ENCODE measurements at places on chromosomes 5 and 9.

DNA sequence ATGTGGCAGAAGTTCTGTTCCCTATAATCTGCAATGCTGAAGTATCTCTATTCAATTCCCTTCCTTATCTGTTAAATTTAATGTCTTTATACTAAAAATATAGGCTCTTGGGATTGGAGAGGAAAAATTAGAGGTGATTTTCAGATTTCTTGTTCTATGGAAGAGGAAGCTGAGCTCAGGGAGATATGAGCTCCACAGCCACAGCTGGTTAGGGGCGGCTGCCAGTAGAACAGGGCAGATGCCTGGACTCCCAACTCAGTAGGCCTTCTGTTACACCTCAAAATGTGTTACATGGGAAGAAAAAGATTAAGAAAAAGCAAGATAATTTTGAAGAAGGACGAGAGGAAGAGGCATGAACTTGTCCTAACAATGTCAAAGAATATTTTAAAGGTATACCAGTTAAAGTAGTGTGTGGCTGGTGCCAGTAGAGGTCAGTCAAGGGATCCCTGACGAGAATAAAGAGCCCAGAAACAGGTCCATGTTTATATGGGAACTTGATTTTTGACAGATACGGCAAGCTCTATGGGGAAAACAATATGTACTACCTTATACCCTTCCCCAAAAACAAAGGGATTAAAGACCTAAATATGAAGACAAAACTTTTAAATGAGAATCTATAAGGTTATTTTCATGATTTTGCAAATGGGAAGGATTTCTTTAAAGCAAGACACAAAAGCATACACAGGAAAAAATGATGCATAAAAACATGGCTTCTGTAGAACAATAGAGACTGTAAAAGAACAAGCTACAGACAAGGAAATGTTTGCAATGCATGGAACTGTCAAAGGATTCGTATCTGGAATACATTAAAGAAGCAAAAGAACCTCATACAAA, 28.7 kb downstream of the DNAJC21 start:
- DNase-seq, result no peak

GRCh38 chr5:142325725-142326479, 1.1 kb upstream of the SPRY4 start:
- peak; percentile 83 for DNase-seq

DNA sequence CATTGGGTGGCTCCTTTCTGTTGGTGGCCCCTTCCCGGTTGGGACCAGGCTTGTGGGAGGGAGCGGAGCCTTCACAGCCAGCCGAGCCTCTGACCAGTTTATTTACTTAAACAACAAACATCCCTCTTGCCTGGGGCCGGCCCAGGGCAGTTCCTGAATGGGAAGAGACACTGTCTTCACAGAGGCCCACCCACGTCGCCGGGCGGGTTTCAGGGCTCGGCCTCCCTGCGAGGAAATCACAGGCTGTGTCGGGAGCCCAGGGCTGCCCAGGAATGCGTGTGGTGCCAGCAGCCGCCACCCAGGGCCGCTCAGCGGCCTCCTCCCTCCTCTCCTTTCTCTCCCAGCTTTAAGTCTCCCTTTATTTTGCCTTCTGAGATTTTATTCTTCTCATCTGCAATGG, 132.5 kb downstream of the HSD17B3 start:
- DNase-seq, result peak; percentile 62

- no peak for DNase-seq
Observed at GRCh38 chr5:21704974-21705668, 1148.0 kb downstream of the CDH12 start.

DNA sequence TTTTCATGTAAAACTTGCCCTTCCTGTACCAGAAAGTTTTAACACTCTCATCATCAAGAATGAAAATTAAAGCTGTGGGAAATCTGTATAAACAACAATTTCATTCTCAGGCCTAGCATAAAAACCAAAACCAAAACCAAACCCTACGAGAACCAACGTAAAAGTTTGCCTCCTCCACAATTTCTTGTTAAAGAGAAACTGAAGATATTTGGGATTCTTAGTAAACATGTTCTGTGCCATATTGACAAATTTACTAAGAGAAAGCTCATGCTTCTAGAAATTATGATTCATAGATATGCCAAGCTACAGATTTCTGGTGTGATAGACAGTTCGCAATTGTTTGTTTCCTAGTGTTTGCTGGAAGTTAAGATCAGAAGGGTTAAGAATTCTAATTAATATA, 801.0 kb upstream of the NUDT12 start:
- DNase-seq, result no peak

DNA sequence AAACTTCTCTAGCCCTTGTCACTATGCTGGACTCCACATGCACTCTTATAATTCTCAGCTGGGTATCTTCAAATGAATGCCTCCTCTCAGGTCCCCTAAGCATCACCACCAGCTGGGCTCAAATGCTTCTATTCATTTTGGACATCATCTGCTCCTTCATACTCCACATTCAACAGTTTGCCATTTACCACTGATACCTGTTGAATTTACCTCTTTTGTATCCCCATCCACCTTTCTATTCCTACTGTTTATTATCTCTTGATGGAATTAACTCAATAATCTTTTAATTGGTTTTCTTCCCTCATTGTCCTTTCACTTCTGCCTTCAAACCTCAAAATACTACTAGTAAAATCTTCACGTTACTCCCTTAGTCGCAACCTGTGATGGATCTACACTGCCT, 14.5 kb downstream of the RANBP6 start:
- DNase-seq, result no peak

GRCh38 chr5:119820016-119820415, 190.7 kb downstream of the FAM170A start:
- no peak for DNase-seq
